GM06990 (cell line): ENCODE measurements at places on chromosomes 5 and 9.

GRCh38 chr5:54018438-54018837, 291.9 kb downstream of the ARL15 start:
- DNase-seq, result no peak

DNA sequence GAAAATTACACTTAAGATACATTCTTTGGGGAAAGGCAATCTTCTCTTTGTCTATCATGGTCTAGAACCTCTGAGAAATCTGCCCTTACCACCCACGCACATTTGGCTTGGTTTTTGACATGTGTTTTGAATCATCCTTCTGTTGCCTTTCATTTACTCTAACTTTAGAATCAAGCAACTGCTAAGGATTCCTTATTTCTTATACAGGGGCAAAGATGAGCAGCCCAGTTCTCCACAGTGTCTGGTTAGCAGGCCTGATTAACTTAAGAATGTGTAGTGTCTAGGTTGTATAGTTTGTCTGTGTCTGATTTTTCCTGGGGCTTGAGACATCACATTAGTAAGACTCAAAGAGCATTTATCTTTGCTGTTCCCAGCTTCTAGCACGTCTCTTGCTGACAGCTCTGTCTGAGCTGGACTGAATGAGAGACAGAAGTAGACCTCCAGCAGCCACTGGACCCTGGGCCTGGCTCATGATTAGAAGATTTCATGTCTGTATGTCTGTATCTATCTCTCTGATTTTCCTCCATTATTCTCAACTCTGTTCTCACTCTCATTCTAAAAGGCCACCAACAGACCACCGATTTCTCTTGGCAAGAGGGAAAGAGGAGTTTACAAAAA, 31.8 kb upstream of the PCA3 start:
- no peak for DNase-seq

DNA sequence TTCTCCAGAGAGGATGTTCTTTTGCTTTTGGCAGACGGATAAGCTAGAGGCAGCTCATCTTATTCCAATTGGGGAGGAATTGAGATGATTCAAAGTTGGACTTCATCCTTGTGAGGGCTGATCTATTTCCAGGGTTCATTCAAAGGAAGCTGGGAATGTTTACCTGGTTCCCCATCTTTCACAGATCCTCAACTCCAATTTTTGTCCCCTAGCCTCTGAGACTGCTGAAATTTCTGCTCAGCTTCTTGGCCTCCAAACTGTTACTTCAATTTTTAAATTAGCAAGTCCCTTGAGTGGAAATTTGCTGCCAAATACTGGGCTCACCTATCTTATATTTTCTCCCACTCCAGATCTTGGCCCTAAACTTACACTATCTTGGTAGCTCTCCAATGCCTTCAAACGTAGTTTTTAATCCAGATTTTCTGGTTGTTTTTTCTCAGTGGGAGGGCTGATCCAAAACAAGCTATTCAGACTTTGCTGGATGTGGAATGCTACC, 93.9 kb upstream of the NEK6 start:
- DNase-seq, result no peak

DNA sequence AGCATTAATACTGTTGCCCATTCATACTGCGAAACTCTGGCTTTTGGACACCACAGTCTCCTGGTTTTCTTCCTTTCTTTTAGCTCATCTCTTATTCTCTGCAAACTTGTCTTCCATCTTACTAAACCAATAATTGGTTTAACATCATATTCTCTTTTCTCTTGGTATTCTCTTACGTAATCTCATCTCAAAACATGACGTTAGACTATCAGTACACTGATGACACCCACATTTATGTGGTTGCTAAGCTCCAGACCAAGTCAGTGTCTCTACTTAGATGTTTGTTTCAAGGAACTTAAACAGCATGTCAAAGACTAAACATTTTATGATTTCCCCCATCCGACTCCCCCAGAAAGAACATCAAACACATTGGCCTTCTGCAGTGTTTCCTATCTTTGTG, 2.1 kb downstream of the PRRC1 start:
- no peak for DNase-seq

GRCh38 chr5:119243888-119244287, 111.9 kb upstream of the TNFAIP8 start:
- DNase-seq, result no peak

GRCh38 chr5:108278285-108279240, 103.3 kb downstream of the FBXL17 start:
- no peak for DNase-seq

GRCh38 chr9:98551511-98552286, 157.0 kb downstream of the GABBR2 start:
- no peak for DNase-seq

DNA sequence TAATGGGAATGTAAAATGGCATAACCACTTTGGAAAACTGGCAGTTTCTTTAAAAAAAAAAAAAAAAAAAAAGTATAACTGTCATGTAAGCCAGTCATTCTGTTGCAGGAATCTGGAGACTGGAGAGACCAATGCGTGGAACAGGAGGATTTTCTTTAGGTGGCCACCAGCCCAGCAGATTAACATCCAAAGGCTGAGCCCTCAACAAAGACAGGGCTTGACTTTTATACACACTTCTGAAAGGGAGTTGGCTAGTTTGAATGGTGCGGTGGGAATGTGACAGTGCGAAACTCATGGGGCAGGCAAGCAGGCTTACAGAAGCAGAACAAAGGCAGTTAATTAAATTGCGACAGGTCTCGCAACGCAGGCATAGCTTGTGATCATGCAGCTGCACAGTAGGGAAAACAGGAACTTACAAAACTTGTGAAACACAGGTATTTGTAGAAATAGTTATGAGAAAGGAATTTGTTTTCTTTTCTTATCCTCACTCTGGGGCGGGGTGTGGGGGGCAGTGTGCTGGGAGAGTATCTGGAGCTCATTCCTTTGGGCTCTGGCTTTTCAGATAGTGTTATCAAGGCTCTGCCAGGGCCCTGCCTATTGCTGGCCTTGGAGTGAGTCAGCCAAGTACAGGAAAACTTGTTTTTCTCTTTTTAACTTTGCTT, 12.0 kb downstream of the UIMC1 start:
- peak; percentile 37 for DNase-seq

- no peak for DNase-seq
Observed at GRCh38 chr9:2213830-2214468, 198.8 kb downstream of the SMARCA2 start.

DNA sequence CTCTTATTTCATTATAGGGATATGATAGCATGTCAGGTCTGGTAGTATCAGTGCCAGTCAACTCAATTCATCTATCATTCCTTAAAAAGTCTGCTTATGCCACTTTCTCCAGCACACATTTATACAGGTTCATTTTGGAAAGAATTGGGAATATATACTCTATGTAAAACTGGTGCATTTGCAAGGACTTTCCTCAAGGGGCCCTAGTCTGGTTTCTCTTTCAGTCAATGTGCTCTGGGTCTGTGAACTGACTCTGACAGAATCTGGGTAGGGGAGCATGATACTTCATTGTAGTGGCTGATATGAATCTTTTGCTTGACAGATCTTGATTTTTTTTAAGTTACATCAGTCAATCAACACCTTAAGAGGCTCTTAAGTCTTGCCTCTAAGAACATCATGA, 313.9 kb downstream of the HTR1A start:
- DNase-seq, result no peak

DNA sequence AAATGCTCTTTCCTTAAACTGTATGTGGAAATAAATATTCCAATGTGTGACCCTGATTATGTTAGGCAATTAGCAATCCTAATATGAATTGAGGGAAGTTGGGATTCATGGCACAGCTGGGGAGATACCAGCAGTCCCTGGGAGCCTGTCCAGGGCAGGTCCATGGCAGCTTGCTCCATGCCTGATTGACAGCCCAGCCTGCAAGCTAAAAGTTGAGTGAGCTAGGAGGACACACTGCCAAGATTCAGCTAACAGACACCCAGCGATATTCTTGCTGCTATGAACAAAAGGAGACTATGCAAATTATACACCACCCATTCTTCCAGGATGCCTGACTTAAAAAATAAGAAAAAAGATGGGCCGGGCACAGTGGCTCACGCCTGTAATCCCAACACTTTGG, 6.2 kb downstream of the TGFBI start:
- DNase-seq, result no peak

GRCh38 chr9:133770076-133770777, 32.1 kb upstream of the SARDH start:
- DNase-seq, result no peak

DNA sequence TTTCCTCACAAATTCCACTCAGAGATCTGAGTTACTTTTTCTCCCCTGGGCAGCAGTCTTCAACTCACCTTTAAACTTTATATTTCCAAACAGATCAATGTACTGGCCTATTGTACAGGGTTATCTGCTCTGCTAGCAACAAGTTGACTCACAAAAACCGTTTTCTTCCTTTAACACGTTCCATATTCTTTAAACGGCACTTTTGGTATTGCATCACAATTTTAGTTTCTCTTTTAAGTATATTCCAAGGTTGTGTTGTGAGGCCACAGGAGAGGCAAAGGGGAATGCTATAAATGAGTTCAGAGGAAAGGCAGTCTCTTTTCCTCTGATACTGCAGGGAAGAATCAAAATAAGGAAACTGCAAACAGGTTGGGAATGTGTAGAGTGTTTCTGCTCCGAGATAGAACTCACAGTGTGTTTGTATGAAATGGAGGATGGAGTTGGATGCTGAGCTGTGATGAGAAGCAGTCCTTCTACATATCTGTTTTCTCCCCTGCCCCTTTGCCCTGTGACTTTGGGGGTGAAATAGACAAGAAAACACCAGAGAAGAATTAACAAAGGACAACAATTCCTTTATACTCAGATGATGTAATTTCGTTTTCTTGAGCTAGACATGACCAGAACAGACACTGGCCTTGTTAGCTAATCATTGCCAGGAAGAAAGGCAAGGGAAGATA, 9.9 kb upstream of the ALDOB start:
- DNase-seq, result no peak

DNA sequence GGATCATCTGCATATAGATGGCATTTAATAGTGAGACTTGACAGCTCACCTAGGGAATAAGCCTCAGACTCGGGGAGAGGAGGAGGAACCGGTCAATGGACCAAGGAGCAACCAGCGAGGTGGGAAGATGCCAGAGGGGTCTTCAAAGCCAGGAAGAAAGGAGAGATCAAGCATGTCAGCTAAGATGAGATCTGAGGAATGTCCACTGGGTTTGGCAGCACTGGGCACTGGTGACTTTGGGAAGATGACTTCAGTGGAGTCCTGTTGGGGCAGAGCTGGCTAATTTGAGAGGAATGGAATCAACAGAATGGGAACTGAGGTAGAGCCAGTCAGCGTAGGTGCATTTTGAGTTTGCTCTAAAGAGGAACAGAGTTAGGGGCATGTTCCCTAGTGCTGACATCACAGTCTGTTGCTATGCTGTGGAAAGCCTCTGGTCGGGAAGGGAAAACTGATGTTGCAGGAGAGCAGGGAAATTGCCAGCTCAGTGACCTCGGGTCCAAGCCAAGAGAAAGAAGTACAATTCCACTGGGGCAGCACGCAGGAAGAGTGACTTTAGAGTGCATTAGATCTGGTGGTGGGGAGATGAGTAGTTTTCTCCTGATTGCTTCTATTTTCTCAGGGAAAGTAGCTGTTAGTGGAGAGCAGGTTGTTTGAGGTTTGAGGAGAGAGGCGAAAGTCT, 56.9 kb downstream of the ZNF618 start:
- DNase-seq, result no peak

GRCh38 chr9:122056484-122056883, 36.6 kb downstream of the TTLL11 start:
- DNase-seq, result no peak

- DNase-seq, result no peak
Observed at GRCh38 chr5:53607886-53608285, 47.4 kb downstream of the NDUFS4 start.

DNA sequence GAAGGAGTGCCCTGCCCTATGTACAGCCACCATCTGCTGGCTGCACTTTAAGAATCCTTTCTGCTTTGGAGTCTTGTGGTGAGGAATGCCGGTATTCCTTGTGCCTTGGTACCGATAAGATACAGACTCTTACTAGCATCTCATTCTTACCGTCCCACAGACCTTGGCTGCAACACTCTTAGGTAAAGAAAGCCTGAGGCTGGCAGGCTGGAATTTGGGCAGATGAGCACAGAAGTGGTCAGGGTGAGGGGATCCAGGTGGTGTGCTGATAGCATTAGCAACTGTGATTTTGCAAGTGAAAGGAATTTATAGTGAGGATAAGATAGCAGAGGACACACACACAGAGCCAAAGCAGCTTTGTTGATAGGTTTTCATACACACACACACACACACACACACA, 198.1 kb downstream of the ENC1 start:
- DNase-seq, result no peak

- no peak for DNase-seq
Observed at GRCh38 chr9:68941780-68942459, 72.0 kb downstream of the PRKACG start.

GRCh38 chr5:145683431-145683830, 151.7 kb downstream of the PRELID2 start:
- DNase-seq, result no peak

GRCh38 chr9:84375954-84376353, 35.4 kb upstream of the SLC28A3 start:
- no peak for DNase-seq

- DNase-seq, result no peak
Observed at GRCh38 chr5:131460867-131461572, 174.0 kb downstream of the RAPGEF6 start.

- DNase-seq, result no peak
Observed at GRCh38 chr9:2743937-2744529, 26.7 kb downstream of the KCNV2 start.

DNA sequence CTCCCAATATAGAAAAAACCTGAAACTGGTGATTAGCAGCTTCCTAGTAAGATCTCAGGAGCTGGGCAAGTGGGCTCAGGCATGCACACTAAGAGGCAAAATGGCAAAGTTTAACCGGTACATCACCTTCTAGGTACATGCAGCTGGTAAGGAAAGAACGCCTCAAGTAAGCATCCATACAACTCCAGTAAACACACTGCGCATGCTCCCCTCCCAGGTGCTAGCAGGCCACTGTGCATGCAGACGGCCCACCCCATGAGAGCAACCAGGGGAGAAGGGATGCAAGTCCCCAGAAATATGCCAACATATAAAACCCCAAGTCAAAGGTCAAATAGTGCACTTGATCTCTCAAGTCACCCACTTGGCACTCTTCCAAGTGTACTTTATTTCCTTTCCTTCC, 228.6 kb upstream of the KIF2A start:
- no peak for DNase-seq

- no peak for DNase-seq
Observed at GRCh38 chr5:58407042-58407719, 52.7 kb downstream of the PLK2 start.

DNA sequence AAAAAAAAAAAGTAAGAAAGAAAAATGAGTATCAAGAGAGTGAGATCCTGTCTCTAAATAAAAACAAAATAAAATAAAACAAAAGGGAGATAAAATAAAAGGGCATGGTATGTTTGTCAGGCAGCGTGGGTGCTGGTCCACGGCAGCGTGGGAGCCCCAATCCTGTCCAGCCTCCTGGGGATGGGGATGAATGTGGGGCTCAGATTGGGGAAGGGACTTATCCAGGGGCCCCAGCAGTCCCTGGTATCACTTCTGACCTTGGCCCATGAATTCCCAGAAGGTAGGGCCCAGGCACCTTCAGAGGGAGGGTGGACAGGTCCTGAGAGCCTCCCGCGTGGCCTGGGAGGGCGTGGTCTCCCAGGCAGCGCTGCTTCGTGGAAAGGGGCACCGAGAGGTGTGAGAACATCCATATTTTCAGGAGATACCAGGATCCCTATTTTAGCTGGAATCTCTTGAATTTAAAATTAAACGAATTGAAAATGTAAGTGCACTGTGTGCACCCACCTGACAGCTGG, 71.2 kb downstream of the ZNF354C start:
- no peak for DNase-seq
